Activated naive CD4-positive, alpha-beta T cell treated with anti-CD3 and anti-CD28 coated beads, Interleukin-2, amount 50 U/mL, for 16 hours (primary cell): ENCODE measurements at places on chromosomes 3 and 15.

DNA sequence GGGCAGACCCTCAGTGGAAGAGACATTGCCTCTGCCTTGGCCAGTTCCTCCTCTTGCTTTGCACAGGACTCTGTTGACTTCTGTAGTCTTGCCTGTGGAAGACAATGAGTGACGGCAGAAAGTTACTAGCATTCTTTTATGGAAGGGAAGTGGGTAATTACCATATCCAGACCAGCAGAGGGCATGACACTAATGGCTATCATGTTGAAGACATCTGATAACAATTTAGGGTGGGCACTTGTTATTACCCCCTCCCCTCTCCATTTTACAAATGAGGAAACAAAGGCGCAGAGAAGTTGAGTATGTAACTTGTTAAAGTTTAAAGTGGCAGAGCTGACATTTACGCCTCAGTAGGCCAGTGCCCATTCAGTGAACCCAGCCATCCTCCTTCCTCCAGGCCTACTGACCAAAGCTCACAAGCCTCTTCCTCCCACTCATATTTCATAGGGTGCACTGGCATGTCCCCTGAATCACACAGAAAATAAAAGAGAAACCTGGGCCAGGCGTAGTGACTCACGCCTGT, 48.2 kb upstream of the FMN1 start:
- DNase-seq, result no peak

DNA sequence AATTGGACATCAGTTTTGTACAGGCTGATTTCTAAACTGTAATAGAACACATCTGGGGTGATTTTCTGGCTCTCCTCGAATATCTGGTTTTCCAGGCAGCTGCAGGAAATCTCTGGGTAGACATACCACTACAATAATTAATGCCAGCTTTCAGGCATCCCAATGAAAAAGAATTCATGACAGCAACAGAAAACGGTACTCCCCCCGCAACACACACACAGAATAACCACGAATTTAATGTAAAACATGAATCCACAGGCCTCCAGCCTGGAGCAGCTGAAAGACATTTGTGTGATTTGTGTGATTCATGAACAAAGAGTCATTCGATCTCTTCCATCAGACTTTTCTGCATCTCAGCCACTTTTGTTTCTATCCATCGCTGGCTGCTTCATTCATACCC, 262.2 kb downstream of the MAGI1 start:
- DNase-seq, result no peak

DNA sequence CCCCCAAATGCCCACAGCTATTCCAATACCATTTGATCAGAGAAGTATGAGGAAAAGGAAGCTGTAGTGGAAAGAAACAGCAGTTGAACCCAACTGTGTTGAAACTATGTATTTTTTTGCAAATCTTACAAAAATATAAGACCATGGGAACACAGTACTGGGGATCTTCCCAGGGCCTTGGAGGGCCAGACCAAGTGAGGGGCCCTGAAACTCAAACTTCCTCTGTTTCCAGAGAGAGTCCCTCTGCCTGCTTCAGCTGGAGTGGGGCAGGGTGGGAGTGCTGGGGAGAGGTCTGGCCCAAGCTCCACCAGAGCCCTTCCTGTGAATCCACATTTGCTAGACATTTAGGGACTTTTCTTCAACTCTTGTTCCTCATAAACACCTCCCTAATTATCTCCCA, 263.9 kb downstream of the CHST2 start:
- DNase-seq, result no peak

DNA sequence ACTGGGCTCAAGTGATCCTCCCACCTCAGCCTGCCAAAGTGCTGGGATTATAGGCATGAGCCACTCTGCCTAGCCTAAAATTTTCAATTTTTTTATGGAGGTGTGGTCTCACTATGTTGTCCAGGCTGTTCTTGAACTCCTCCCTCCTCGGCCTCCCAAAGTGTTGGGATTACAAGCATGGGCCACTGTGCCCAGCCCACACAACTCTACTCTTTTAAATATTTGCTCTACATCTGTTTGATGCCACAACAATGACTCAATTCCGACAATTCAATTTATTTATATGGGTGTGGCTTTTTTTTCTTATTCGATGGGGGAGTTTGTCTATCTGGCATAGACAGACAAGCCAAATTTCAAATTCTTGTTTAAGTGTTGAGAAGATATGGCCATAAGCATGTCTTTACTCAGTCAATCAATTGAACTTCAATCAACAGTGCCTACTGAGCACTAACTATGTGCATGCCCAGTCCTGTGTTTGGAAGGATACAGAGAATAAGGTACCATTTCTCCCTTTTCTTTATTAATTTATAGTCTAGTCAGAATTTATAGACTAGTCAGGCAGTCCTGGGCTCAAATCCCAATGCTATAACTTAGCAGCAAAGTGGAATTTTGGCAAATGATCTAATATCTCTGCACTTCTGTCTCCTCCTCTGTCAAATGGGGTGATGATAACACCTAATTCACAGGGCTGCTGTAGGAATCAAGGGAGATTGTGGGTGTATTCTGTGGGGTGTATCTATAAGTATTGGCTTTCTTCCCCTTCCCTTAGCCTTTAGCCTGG, 54.6 kb upstream of the PIAS1 start:
- no peak for DNase-seq

GRCh38 chr3:33433843-33434242, 6.4 kb downstream of the UBP1 start:
- no peak for DNase-seq
